ENCODE measurements at places on chromosomes 2 and 18.

DNA sequence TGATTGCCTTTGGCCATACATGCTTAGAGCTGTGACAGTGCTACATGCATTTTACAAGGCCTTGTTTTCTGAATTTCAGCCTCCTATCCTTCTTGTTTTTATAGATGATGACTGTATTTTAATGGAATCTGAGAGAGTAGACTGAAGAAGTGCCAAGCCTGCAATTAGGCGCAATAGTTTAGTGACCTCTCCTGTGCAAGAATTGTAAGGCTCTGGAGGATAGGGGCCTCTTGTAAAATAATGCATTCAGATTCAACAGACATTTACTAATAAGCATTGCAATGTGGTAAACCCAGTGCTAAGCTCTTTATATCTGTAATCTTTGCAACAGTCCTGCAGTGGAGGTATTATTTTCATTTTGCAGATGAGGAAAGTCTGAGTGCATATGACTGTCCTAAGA is 105.5 kb downstream of the TDRD15 start:
- DNase-seq: no peak

- no peak for DNase-seq
Observed at GRCh38 chr2:234076451-234076850, 25.9 kb downstream of the SPP2 start.

DNA sequence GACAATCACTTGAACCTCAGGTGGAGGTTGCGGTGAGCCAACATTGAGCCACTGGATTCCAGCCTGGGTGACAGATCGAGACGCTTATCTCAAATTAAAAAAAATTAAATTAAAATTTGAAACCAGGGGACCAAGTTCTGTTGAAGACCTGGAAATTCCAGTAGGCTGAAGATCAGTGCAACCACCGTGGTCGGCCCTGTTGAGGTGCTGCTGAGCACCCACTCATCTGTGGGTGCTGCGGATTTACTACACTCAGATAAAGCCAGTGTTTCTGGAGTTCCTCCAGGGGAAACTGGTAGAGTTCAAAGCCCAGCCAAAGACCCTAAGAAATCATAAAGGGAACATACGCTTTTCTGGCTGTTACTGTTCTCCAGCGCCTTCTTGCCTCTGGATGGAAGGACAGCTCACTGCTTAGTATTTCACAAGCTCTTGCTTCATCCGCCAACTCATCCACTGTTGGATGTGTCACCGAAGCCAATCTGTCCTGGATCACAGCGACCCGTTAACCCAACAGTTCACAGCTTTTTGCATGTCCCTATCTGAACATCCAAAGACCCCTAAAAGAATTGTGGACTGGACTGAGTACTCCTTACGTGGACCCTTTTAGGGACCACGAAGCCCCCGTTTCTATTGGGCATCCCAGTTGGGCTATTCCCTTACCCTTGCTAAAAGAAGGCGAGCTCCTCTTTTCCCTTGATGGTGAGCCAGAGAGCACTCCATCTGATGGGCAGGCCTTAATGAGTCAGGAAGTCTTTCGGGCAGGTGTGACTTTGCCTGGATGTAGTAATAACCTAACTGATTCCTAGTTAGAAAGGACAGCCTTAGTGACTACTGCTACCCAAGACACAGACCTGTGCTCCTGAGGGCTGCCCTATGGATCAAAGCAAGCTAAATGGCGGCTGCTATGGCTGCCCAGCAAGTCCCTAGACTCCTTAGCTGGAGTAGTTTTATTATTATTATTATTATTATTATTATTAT is 6.0 kb upstream of the ALPP start:
- DNase-seq: no peak

GRCh38 chr2:167293943-167294775 is 405.9 kb downstream of the XIRP2 start:
- no peak for DNase-seq

- DNase-seq: no peak
Observed at GRCh38 chr2:73078457-73079411, 7.2 kb upstream of the SFXN5 start.

DNA sequence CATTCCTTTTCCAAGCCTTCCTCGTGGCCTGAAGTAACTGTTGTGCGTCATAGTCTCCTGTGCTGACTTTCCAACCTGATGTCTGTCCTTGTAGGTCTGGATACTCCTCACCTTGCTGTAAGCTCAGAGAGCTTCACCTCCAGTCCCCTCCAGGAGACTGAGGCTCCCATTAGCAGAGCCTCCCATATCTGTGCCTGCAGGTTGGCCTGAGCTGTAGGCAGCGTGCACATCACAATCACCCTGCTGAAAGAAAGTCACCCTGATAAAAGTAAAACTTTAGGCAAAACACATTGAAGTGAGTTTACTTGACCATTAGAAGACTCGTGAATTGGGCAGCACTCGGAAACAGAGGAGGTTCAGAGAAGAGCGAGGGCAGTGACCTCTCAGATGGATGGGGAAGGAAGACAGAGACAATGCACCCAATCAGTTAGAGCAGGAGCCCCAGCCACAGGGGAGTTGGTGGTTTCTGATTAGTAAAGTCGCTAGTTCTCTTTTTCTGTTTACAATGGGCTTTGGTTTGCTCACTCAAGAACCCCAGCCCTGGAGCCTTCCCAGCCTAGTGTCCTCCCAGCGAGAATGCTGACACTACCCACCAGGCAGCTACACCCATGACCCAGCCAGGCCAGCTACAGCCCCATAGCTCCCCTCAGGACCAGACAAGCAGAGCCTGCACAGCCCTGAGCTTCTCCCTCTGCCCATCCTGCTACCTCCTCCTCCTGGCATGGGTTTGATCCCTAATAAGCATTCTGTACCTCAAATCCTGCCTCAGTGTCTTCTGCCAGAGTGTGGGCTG is 12.1 kb upstream of the TPO start:
- no peak for DNase-seq

DNA sequence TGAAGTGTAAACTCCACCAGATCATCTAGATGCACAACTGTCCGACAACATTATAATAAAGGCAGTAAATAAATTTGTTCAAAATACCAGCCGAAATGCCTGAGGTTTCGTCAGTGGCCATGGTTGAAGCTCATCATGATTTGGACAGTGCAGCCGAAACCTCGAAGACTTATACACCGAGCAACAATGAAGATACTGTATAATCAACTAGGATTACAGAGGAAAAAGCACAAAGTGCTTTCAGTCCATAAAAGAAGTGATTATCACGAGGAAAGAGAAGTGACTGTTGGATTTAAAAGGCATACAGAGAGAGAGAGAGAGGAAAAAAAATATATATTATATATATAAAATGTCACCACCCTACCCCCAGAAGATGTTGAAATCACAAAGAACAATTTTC is 52.0 kb upstream of the GALNT3 start:
- DNase-seq: no peak

GRCh38 chr18:35662293-35663062 is 80.9 kb downstream of the GALNT1 start:
- DNase-seq: no peak
